ENCODE measurements at places on chromosomes 2 and 18. TPM values are rescaled to one million over a fixed set of nuclear protein-coding genes. Genes with fewer than 3 reads are reported as not detected.

Gene CTAGE1
- not detected for total RNA-seq

Gene TMEM37
- not detected for total RNA-seq

DNA sequence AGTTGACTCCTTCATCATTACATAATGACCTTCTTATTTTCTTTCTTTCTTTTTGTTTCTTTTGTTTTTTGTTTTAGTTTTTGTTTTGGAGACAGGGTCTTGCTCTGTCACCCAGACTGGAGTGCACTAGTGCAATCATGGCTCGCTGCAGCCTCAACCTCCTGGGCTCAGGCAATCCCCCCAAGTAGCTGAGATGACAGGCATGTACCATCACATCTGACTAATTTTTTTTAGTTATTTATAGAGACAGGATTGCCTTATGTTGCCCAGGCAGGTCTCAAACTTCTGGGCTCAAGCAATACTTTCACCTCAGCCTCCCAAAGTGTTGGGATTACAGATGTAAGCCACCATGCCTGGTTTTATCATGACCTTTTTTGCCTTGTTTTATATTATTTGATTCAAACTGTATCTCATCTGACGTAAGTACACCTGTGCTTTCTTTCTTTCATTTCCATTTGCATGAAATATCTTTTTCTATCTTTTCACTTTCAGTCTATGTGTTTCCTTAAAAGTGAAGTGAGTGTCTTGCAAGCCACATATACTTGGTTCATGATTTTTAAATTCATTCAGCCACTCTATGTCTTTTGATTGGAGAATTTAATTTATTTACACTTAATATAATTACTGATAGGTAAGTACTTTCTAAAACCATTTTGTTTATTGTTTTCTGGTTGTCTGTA, 39.1 kb downstream of the SP100 start:
- no peak overlapping the region for H3K4me3 ChIP-seq
- H3K27ac ChIP-seq: no peak overlapping the region
- DNase-seq: no peak
- peaks cover 79% of the 10 kb centered on the region for H3K36me3 ChIP-seq
- H3K27me3 ChIP-seq: no peaks in the 10 kb centered on the region

GRCh38 chr2:174726212-174726611, 38.1 kb downstream of the CHRNA1 start:
- no peaks in the 10 kb centered on the region for H3K36me3 ChIP-seq
- peaks cover 12% of the 10 kb centered on the region for H3K4me1 ChIP-seq
- peaks cover 18% of the 10 kb centered on the region for H3K27me3 ChIP-seq
- no peak overlapping the region for H3K4me3 ChIP-seq

Gene EPHA4
- total RNA-seq: 48.6 TPM

Gene TMEM169
- total RNA-seq: 0.98 TPM

Gene REG3A
- not detected for total RNA-seq

Gene MROH2A
- total RNA-seq: not detected

DNA sequence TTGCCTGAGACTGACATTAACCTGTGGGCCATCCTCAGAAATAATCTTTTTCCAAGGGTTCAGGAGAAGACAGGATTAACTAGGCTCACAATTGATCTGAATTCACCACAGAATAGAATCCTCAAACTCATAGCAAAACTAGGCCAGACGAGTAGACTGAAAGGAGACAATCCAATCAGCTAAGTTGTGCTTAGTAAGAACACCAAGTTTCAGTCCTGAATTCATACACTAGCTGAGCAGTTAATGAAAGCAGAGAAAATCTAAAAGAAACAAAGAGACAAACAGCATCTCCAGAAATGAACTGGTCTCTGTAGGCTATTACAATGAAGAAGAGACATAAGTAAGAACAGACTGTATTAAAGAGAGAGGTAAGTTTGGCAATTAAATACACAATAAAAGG, 89.5 kb downstream of the GORASP2 start:
- peaks cover 26% of the 10 kb centered on the region for H3K36me3 ChIP-seq
- no peaks in the 10 kb centered on the region for H3K27me3 ChIP-seq
- DNase-seq: no peak
- no peak overlapping the region for H3K27ac ChIP-seq
- H3K4me3 ChIP-seq: no peak overlapping the region

Gene SLC5A7
- not detected for total RNA-seq

Gene TSPYL6
- total RNA-seq: not detected

Gene PXDN
- total RNA-seq: 3.7 TPM

- no peak overlapping the region for H3K27ac ChIP-seq
- H3K4me3 ChIP-seq: no peak overlapping the region
- DNase-seq: no peak
- no peaks in the 10 kb centered on the region for H3K4me1 ChIP-seq
- no peaks in the 10 kb centered on the region for H3K36me3 ChIP-seq
These were observed 338.3 kb upstream of the ZEB2 start for GRCh38 chr2:144858211-144858610.

Gene CCDC121
- 0.58 TPM for total RNA-seq

Gene PLB1
- 1.7 TPM for total RNA-seq

GRCh38 chr2:162506706-162507105, 162.8 kb downstream of the GCA start:
- H3K36me3 ChIP-seq: no peaks in the 10 kb centered on the region
- DNase-seq: no peak
- no peak overlapping the region for H3K27ac ChIP-seq

DNA sequence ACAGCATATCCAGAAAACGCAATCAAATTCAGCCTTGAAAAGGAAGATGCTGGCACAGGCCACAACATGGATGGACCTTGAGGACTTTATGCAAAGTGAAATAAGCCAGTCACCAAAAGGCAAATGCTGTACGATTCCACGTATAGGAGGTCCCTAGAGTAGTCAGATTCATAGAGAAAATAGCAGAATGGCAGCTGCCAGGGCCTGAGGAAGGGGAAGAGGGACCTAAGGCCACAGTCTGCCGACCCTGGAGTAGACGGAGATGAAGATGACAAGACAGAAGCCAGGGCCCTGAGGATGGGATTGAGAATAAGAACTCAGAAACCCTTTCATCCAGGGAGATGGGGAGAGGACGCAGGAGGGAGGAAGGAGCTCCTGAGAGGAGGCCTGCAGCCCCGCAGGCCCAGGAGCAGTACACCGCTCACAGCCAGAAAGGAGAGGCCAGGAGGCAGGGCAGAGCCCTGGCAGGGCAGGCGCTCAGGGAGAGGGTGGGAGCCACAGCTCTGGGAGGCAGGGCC, 8.1 kb upstream of the MTERF4 start:
- H3K36me3 ChIP-seq: peaks cover 7% of the 10 kb centered on the region
- H3K4me3 ChIP-seq: no peak overlapping the region
- H3K4me1 ChIP-seq: peaks cover 38% of the 10 kb centered on the region
- H3K27me3 ChIP-seq: no peaks in the 10 kb centered on the region
- DNase-seq: no peak

Gene ING5
- 34.7 TPM for total RNA-seq

- H3K4me3 ChIP-seq: no peak overlapping the region
- H3K4me1 ChIP-seq: no peaks in the 10 kb centered on the region
- H3K27me3 ChIP-seq: peaks cover 2% of the 10 kb centered on the region
- H3K27ac ChIP-seq: no peak overlapping the region
These were observed 249.3 kb upstream of the AGAP1 start for GRCh38 chr2:235244255-235245220.

Gene ACMSD
- total RNA-seq: not detected

- no peak overlapping the region for H3K4me3 ChIP-seq
- H3K27ac ChIP-seq: no peak overlapping the region
- no peak for DNase-seq
These were observed 115.8 kb upstream of the NOSTRIN start for GRCh38 chr2:168686452-168687191.

GRCh38 chr2:12605936-12606335, 110.8 kb upstream of the TRIB2 start:
- no peaks in the 10 kb centered on the region for H3K27me3 ChIP-seq
- no peak overlapping the region for H3K4me3 ChIP-seq
- no peaks in the 10 kb centered on the region for H3K36me3 ChIP-seq
- no peak for DNase-seq

Gene KIF5C
- 2.7 TPM for total RNA-seq

DNA sequence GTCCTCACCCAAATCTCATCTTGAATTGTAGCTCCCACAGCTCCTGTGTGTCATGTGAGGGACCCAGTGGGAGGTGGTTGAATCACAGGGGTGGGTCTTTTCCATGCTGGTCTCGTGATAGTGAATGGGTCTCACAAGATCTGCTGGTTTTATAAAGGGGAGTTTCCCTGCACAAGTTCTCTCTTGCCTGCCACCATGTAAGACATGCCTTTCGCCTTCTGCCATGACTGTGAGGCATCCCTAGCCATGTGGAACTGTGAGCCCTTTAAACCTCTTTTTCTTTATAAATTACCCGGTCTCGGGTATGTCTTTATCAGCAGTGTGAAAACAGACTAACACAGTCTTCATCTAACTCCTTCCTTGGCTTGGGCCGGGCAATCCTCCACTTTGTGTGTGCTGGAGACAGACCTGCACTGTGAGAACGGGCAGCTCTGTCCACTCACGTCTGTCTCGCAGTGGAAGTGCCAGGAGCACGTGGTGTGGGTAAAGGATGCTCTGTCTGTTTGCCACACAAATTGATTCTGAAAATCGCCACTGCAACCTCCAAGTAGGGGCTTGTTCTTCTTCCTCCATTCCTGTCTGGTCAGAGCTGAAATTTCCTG, 47.6 kb upstream of the OTOS start:
- no peak overlapping the region for H3K27ac ChIP-seq
- H3K36me3 ChIP-seq: no peaks in the 10 kb centered on the region
- H3K4me3 ChIP-seq: no peak overlapping the region
- no peaks in the 10 kb centered on the region for H3K4me1 ChIP-seq
